Mucosa of gallbladder (tissue), 1 donor: ENCODE measurements at places on chromosomes 3 and 15.

- no peak for DNase-seq
These were observed 27.4 kb downstream of the SLC7A14 start for GRCh38 chr3:170558427-170558826.

DNA sequence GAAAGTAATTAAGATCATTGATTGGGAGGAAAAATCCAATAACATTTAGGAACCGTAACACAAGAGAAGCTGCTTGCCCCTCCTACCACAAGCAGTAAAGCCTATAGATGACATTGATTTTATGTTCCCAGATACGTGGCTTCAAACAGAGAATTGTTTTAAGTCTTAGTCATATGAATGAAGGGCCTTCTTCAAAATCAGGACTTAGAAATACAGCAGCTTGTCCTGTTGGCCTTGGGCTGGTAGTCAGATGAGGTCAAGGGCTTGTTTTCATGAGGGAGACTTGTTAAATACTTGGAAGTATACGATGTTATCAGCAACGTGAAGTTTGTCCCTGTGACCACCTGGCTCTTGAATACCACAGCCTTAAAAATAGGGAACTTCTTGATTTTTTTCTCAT lies 114.4 kb downstream of the VGLL4 start:
- DNase-seq: no peak

DNA sequence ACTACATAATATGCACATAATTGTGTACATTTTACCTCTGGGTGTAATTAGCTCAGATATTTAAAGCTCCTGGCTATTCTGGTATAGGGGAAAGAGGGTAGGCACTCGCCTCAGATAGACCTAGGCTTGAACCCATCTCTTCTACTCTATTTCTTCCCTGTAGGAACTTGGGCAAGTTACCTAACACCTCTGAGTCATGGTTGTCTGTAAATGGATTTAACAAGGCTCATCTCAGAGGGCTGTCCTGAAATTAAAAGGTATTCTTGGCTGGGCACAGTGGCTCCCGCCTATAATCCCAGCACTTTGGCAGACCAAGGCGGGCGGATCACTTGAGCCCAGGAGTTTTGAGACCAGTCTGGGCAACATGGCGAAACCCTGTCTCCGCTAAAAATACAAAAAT lies 30.7 kb downstream of the NANOGP8 start:
- no peak for DNase-seq

- no peak for DNase-seq
These were observed 55.1 kb downstream of the WDR76 start for GRCh38 chr15:43881944-43882343.

GRCh38 chr3:131370935-131371687 lies 10.5 kb upstream of the NUDT16 start:
- DNase-seq: no peak
